ENCODE measurements at places on chromosomes 3 and 15.

- no peak for DNase-seq
Observed at GRCh38 chr15:50463423-50464358, 39.5 kb downstream of the USP8 start.

- no peak for DNase-seq
Observed at GRCh38 chr15:80976851-80977250, 12.8 kb downstream of the MESD start.

DNA sequence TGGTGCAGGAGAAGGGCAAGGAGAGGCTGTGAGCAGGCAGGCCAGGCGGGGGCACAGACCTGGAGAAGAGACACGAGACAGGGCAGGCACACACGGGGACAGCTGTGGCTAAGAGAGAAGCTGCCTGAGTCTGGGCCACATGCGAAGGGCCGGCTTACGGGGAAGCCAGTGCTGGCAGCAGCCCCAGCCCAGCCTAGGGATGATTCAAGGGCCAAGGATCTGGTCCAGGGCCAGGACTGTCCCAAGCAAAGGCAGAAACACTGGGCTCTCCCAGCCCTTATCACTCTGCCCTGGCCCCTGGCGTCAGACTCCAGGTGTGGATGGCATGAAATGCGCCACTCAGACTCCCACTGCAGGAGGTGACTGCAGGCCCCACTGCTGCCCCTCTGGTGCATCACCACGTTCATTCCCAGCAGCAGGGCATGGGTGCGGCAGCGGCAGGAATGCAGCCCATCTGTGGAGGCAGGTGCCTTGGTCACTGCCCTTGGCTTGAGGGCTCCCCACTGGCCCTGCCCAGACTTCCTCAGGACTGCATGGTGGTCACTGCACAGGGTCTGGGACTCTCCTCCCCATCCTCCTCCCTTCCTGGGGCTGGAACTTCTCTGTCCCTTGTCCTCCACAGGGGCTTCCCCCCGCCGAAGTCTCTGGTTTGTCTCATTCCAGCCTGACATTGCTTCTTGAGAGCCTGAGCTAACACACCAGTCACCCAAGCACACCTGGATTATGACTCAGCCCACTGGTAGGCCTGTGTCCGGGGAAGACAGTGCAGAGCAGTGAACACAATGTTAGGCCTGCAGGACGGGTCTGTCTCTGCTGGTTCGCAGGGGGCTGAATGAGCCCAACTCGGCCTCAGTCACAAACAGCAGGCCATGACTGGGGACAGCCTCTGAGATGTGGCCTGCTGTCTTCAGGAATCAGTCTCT is 69.3 kb downstream of the TBC1D2B start:
- DNase-seq = no peak

DNA sequence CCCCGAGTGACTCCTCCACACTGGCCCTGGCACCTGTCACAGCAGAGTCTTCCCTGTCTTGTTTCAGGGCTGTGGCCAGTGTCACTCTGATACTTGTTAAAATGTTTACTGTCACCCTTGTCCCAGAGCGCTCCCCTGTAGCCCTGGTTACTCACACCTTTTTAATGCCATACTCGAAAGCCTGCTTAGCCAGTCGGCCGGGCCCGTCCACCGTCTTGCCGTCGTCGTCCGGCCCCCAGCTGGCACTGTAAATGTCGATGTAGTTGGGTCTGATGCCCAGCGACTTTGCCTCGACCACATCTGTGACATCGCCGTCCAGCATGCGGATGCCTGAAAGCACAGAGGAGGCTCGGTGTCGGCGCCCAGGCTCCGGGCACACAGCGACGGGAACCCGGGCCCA is 91.3 kb downstream of the PCSK6 start:
- DNase-seq = no peak

DNA sequence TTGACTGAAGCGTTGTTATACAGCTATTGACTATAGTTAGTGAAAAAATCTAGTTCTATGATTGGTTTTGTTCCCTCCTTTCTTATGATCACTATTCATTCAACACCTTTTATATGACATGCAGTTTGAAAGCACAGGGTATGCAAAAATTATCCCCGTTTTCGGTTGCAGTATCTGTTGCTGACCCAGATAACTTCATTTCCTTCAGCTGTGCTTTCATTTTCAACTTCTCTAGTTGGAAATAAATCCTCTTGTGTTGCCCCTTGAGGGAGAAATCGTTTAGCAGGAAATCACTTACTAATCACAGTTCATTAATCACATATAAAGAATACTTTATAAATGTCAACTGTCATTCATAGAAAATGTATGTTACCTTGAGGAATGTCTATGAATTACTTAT is 55.1 kb downstream of the MBNL1 start:
- DNase-seq = no peak

- DNase-seq = no peak
Observed at GRCh38 chr3:159787794-159788205, 200.8 kb upstream of the IL12A start.

DNA sequence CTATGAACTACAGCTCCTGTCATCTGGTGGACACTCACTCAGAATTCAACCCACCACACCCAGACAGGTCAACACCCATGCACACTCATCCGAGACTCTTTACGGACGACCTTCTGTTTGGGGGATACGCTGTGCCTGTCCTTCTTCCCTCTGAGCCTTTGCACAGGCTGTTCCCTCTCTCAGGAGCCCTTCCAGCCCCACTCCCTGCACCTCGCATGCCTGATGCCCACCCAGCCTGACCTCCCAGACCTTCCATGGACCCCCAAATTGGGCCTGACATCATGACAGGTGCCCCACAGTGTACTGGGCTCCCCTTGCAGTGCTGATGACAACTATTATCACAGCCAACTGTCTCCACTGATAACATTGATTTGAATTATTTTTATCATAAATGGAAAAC is 135.8 kb downstream of the NSMCE3 start:
- DNase-seq = no peak

GRCh38 chr3:51350751-51351150 is 34.3 kb upstream of the MANF start:
- DNase-seq = no peak

- no peak for DNase-seq
Observed at GRCh38 chr3:188488801-188489200, 334.8 kb downstream of the LPP start.

GRCh38 chr3:102668247-102668646 is 233.4 kb downstream of the ZPLD1 start:
- DNase-seq = no peak

DNA sequence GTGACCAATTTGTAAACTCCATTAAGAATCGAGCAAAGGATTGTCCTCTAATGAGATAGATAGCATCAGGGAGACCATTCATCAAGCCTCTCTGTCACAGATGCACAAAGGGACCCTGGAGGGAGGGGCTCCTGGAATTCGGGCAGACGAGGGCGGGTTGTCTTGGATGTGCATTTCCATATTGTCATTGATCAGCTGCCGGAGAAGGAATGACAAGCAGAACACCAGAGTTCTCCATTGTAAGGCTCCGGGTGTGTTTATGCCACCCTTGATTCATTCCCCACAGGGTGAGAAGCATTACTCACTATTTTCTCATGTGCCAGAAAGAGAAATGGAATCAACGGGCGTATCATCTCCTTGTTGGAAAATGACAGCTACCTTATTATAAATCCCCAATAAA is 167.5 kb downstream of the EBLN2 start:
- no peak for DNase-seq

Data from activated gamma-delta T cell treated with Interleukin-2 at 50 U/mL for 16 hours (primary cell).